ENCODE measurements at places on chromosomes 4 and X.

DNA sequence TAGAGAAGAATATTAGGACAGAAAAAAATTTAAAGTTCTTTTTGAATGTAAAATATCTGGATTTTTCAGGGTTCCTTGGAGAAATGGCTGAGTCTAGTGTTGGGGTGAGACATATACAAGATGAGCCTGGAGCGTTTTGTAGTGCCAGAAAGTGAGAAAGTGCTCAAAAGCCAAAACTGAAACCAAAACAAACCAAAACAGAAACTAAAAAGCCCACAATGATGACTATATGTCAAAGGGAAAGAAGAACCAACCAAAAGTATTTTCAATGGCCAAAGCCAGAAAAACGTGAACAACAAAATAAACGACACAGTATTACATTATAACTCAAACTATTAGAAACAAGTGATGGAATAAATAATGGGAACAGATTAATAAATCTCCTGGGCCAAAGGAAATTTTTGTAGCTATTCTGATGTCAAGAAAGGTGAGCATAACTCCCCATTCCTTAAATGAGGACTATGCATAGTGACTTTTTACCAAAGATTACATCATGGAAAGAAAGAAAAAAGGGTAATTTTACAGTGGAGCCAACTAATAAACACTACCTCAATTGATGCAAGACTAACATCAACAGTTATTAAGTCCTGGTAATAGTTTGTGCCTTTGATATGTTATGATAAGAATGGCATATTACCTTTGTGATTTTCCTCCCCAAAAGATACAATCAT is 1137.6 kb downstream of the C4orf33 start:
- DNase-seq = no peak

DNA sequence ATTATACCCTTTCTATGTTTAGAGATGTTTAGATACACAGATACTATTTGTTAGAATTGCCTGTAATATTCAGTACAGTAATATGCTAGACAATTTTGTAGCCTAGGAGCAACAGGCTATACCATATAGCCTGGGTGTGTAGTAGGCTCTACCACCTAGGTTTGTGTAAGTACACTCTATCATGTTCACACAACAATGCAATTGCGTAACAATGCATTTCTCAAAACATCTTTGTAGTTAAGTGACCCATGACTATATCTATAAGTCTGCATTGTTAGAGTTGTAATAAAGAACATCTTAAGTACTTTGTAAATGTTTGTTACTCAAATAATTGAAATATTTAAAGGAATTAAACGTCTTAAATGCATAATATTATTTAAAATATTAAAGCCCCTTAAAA is 379.3 kb downstream of the PPP3CA start:
- DNase-seq = no peak

GRCh38 chrX:105150557-105150956 is 69.9 kb downstream of the TEX13A start:
- DNase-seq = no peak

GRCh38 chrX:112852851-112853250 is 12.2 kb upstream of the AMOT start:
- DNase-seq = no peak

GRCh38 chr4:154132406-154132805 is 343.5 kb upstream of the SFRP2 start:
- no peak for DNase-seq

GRCh38 chr4:154332681-154333421 is 158.7 kb downstream of the DCHS2 start:
- no peak for DNase-seq

GRCh38 chr4:3411676-3412075 is 30.1 kb upstream of the HGFAC start:
- DNase-seq = no peak

- DNase-seq = no peak
Measured at GRCh38 chrX:105136786-105137185, 83.7 kb downstream of the TEX13A start.

- DNase-seq = no peak
Measured at GRCh38 chr4:5412751-5413150, 295.6 kb downstream of the EVC2 start.

DNA sequence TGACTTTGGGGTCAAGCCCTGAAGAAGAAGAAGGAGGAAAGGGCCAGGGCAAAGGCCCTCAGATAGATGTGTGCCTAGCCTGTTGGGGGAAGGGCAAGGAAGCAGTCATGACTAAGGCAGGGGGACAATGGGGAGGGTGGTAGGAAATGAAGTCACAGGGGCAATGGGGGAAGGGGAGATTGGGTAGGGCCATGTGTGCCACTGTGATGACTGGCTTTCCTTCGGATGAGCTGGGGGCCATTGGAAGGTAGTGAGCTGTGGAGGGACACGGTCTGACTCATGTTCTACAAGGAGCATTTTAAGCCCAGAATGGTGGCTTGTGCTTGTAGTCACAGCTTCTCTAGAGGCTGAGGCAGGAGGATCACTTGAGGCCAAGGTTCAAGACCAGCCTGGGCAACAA is 642.0 kb downstream of the MID1IP1 start:
- no peak for DNase-seq

- no peak for DNase-seq
Measured at GRCh38 chrX:82196866-82197265, 995.0 kb downstream of the SH3BGRL start.

GRCh38 chr4:3573131-3573530 is 40.9 kb upstream of the LRPAP1 start:
- no peak for DNase-seq

DNA sequence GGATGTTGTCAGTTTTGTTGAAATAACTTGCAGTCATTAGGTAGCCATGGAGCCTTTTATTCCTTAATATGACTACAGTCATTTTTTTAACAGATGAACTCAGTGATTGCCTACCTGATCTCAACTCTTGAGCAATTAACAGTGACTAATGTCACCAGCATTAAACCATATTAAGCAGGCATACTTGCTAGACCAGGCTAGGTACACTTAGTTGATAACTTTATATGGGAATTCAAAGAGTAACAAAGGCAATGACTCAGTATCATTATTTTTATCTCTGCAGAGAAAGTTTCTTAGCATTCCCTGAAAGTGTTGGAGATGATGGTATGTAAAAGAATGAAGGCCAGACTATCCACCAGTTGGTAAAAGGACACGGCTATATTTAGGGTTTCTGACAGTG is at the start of gene C4orf54:
Gene C4orf54 (minus strand): TSS at position 31 of the 400 bp plus-strand sequence. CDS start 3,180 bp downstream, outside the sequence.
- no peak for DNase-seq

GRCh38 chrX:40008791-40009461 is 88.8 kb downstream of the BCOR start:
- no peak for DNase-seq

DNA sequence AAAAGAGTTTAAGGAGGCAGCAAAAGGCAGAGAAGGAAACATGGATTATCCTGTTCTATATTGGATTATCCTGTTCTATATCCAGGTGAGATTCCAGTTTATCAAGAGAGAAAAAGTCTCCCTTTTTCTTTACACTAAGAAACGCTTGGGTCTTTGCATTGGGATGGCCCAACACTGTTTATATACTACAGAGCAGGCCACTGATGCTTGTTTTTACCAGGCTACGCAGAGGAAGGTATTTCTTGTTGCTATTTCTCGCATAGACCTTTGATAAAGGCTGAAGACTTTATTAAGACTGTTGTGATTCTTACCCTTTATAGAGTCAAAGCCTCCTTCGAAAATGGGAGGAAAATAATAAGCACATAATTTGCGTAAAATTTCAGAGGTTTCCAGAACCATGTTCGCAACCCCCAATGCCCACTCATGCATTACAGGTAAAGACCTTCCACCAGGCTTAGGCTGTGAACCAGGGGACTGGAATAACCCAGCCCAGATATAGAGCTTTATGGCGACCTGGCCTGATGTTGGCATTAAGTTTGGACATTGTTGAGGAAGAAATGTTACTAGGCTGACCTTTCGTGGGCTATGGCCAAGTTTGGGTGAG is 218.3 kb downstream of the PTTG2 start:
- DNase-seq = no peak

GRCh38 chr4:151408630-151409469 is at the start of gene FHIP1A:
Gene FHIP1A, plus strand, starts transcription at chr4:151409176. Its CDS starts 157,084 bp downstream, at chr4:151566260.
- DNase-seq = peak; percentile 88

- DNase-seq = no peak
Measured at GRCh38 chr4:6153874-6154273, 46.5 kb downstream of the JAKMIP1 start.

- no peak for DNase-seq
Measured at GRCh38 chr4:187357821-187358220, 634.2 kb upstream of the FAT1 start.

DNA sequence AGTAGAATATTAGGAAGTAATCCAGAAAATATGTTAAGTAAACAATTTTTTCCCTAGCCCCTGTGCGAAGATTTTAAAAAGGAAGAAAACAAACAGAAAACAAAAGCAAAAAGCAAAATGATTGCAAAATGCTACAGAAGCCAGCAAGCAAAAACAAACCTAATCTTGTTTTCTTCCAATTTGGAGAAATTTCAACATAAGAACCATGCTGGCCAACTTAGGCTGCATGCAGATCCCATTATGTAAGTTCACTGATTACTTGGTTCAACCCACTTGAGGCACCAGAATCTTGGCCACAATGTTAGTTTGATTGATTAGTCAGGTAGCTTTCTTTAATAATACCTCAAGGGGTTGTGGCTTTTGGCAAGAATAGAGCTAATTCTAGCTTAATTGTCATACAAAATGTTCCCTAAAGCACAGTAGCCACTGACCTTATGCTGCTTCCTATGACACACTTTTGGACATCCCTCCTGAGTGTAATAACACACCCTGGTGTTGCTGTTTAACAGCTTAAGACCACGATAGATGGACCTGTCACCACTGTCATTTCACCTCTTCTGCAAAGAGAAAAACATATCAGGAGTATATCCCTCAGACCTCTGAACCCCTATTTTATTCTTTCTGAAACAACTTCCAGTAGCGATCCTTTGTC is 2342.1 kb downstream of the PCDH7 start:
- no peak for DNase-seq

GRCh38 chr4:142549726-142550463 is 296.2 kb downstream of the INPP4B start:
- no peak for DNase-seq

- no peak for DNase-seq
Measured at GRCh38 chr4:165915215-165915614, 42.2 kb downstream of the TLL1 start.

GRCh38 chrX:103830848-103831247 is 1.2 kb downstream of the RAB9B start:
- DNase-seq = no peak

DNA sequence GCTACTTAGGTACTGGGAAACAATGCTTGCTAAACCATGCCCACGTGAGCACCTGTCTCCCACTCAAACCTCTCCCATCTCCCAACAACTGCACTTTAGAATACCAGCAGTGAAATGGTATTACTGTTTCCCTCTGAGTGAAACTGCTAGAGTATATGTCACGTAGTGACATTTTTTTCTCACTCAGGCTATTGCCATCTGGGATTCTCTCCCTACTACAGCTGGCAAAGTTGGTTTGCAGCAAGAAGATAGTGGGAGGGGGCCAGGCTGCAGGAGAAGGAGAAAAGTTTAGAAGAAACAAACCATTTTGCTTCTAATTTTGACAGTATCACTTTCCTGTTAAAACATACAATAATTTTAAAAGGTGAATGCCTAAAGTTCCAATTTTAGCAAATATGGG is 358.3 kb downstream of the MAPK10 start:
- DNase-seq = no peak

DNA sequence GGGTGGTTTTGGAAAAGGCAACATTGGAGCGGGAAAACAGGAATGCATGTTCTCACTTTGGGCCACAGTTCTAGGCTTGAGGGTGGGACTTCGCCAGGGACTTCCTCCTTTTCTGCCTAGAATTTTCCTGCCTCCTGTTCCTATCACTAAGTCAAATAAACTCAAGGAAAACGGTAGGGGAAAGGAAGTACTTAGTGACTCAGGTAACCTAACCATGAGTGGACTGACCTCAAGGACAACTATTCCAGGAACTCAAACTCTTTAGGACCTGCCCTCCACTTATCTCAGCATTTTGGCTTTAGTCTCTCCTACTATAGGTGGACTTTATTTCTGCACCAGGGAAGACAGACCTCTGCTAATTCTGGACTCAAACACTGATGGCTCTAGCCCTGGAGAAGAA is 281.7 kb downstream of the ZNF674 start:
- DNase-seq = no peak

DNA sequence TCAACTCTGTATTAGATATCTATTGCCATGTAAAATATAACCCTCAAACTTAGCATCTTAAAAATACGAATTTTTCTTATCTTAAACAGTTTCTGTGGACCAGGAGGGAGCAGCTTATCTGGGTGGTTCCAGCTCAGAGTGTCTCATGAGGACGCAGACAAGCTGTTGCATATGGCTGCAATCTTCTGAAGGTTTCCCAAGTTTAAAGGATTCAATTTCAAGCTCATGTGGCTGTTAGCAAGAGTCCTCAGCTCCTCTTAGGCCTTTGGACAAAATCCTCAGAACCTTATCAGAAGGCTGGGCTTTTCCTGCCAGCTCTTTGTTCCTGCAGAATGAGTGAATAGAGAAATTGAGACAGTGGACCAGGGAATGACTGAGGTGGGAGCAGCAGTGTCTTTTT is 2.8 kb upstream of the CTSO start:
- DNase-seq = no peak

DNA sequence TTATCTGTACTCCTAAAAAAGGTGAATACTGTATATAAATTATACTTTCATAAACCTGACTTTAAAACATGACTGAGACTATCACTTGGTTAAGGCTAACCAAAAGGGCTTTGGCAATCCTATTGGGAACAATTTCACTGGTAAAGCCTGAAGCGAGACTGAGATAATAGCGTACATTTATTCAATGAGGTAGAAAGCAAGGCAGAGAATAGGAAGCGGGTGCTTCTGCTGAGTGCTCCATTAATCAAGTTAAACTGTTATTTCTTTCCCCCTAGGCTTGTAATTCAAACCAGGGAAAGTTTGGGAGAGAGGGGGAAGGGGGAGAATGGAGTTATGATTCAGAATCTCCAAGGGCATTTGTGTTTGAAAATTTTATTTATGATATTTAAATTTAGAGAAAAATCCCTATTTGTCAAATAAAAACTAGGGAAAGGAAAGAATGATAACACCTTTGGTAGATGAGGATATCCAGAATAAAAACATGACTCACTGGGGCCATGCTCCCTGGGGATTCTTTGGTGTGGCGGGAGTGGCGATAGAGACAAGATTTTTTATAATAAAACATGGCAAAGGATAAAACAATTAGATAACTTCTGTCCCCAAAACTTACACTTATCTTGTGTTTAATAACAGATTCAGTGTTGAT is 34.6 kb upstream of the SORBS2 start:
- no peak for DNase-seq

DNA sequence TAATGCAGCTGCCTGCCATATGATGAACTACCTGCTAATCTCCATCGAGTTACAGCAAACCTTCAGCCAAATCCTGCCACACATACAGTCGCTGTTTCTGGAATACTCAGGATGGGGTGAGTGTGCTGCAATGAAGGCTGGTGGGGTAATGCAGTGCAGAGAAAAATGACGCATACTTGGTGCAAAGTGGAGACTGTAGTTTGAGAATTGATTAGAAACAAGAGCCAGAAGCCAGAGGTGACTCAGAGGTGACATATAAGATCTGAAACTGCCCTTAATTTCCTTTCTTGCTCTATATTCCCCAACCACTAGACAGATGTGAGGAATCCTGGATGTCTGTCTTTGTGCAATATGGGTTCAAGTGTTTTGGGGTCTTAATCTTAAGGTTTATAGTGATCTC is 22.0 kb downstream of the C4orf54 start:
- DNase-seq = no peak
